ENCODE measurements at places on chromosomes 7 and 10.

DNA sequence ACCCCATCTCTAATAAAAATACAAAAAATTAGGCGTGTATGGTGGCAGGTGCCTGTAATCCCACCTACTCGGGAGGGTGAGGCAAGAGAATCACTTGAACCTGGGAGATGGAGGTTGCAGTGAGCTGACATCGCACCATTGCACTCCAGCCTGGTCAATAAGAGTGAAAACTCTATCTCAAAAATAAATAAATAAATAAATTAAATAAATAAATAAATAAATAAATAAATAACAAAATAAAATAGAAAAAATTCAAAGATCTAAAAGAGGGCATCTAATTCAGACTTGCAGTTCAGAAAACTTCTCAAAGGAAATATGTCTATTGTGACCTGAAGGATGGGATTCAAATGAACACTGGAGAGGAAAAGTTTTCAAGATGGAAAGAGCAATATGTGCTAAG, 1085.1 kb downstream of the SORCS3 start:
- no peak for DNase-seq

- no peak for DNase-seq
Measured at GRCh38 chr7:24059775-24060174, 224.2 kb upstream of the NPY start.

DNA sequence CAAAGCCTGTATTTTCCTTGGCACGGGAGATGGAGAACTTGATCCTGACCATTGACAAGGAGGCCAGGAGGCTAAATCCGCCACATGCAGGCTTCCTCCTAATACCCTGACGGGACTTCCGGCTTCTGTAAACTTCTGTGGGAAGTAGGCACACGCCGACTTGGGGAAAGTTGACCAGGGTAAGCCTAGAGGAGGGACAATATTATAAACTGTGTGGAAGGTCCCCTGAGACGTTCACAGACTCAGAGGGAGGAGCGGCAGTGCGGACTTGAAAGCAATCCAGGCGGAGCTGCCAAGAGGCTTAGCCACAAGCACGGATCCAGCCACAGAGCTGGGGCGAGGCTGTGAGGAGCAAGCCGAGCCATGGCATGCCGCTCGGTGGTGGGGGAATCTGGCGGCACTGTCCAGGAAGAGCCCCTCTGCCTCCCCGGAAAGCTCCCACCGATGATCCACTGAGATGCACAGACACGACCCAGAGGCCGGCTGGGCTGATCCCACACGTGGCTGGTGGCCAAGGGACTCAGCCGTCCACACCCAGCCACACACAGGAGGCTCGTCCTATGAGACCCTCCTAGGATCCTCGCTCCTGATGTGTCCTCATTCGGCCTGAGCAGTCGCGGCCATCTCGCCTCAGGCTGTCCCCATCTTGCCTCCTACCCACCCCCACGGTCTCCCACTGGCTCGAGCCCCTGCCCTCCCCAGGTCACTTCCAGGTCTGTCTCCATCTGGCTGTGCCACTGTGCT, 40.0 kb upstream of the INSIG1 start:
- peak; percentile 43 for DNase-seq

GRCh38 chr10:15814565-15814964, 45.7 kb downstream of the MINDY3 start:
- DNase-seq, result no peak

DNA sequence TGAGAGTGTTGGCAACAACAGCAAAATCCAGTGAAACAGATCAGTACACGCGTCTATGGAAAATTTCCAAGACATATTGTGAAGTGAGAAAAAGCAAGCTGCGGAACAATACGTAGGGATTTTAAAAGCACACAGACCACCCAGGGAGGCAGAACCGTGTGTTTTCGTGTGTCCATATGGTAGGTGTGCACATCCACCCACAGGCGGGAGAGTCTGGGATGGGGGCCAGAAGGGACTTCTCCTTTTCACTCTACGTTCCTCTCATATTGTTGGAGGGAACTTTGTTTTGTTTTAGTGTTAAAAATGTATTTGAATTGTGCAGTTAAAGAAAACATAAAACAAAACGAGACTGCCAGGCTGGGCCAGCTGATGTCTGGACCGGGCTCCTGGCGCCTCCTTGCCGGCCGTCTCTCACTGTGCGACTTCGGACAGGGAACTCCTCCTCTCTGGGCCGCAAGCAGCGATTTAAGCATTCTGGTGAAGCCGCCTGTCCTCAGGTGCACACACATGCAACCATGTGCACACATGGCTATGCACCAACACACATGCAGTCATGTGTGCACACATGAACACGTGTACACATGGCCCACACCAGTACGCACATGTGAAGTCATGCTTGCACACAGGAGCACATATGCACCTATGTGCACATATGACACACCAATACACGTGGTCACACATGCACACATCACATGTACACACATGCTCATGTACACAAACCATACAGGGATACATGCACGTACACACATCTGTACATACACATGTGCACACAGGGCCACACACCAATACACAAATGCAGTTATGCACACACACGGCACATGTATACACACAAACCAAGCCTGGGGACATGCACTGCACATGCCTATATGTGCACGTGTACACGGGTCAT, 141.1 kb downstream of the ELFN1 start:
- no peak for DNase-seq

GRCh38 chr10:81570878-81571794, 303.9 kb upstream of the NRG3 start:
- DNase-seq, result no peak

DNA sequence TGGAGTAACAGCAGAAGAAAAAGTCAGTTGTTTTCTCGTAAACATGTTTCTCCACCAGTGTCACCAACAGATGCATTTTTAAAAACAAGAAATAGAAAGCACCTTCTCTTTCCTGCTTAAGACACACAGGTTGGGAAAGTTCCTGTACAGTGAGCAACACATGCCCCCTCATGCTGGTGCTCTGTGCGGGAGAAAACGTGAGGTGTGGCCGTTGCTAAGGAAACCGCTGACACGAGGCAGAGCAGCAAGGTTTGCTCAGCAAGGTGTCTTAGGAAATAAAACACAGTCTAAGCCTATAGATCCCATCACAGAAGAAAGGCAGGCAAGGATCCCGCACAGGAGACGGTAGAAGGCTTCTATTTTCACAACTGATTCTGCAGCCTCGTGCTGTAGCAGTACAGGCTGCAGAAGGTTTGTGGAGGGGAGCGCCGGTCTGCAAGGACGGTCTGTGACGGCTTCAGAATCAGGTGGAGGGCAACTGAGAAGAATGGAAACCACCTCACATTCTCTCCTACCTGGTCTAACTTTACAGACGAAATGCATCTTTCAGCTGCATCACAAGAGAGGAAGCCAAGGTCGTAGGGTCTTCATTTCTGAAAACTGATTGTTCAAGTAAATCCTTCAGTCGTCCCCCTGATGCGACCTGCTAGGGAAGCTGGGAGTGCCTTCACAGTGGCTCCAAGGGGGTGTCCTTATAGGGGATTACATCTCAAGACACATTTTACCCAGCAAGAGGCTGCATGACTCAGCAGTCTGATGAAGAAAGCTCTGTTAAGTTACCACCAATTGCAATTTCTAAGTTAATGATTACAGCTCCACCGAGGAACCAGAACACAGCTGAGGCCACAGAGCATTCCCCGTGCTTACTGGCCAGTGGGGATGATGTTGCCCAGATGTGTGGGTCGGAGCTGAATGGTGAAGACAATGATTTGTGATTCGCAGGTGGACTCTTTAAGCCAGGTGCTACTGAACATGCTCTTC, 150.7 kb upstream of the KLF14 start:
- no peak for DNase-seq

DNA sequence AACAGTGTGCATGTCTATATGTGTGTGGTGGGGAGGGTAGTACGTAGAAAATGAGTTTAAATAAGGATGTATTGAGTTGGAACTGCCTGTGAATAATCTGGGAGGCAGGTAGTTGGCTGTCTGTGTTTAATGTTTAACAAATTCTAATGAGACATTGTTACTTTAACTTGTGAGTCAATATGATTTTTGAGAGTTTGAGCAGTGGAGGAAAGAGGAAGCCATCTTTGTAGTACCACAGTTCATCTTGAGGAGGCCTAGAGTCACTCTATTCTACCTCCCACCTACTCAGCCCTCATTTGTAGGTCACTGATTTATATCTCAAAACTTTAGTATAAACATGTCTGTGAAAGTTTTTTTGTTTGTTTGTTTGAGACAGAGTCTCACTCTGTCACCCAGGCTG, 129.9 kb upstream of the ITGB1 start:
- no peak for DNase-seq

DNA sequence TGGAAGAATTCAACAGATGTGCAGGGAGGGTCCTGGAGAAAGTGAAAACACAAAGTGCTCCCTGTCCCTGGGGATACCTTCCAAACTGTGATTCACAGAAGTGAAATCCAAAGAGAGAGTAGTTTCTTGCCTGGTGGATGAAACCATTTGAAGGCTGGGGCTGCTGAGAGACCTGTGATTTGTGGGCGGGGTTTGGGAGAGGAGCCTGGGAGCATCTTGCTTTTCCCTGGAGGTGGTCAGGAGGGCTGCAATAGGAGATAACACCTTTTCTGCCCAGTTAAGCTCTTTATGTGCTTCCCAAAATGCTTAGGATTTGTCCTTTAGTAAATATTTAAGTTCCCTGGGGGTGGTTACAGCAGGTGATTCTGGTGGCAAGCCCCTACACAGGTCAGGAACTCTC, 105.3 kb upstream of the TPK1 start:
- DNase-seq, result no peak

- no peak for DNase-seq
Measured at GRCh38 chr7:158428837-158429753, 158.5 kb downstream of the PTPRN2 start.

Data from SJCRH30 (cell line).